SK-N-DZ (cell line): ENCODE measurements at places on chromosomes 16 and 17.

GRCh38 chr17:59311051-59311468, 20.4 kb upstream of the YPEL2 start:
- peak; percentile 78 for DNase-seq

DNA sequence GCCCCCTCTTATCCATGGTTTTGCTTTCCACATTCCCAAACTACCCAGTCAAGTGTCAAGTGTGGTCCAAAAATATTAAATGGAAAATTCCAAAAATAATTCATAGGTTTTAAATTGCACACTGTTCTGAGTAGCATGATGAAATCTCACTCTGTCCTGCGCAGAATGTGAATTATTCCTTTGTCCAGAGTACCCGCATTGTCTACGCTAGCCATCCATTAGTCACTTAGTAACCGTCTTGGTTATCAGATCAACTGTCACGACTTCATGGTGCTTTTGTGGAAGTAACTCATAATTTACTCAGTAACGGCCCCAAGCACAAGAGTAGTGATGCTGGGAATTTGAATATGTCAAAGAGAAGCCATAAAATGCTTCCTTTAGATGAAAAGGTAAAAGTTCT, 94.9 kb downstream of the SLC39A11 start:
- DNase-seq = peak; percentile 57

DNA sequence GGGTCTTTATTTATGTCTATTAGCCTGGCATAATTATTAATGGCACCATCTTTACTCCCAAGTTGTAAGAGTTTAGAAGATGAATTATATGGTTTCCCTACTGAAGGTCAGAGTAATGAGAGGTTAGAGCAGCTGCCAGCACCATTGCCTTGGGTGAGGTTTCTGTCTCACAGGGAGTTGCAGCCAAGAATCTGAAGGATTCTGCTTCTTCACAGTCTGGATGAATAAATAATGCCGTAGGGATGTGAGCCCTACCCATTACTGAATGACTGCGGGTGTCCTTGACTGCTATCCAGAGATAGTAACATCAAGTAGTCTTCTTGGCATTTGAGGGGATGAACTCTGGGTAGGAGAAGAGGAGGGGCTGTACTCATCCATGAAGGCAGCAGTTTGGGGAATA, 52.8 kb upstream of the SMIM36 start:
- DNase-seq = no peak

DNA sequence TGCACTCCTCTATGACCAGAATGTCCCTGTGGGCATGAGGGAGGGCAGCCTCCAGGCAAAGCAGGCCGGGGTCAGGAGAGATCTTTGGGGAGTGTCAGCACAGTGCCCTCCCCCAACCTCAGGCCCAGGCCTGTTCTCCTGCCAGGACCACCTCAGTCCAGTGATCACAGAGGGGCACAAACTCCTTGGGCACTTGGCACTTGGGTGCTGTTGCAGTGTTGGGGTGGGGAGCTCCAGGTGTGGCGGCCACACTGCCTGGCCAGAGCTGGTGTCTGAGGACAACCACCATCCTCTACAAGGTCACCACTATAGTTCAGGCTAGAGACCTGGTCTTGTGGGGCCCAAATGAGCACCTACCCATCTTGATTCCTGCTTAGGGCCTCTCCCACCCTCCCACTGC, 37.2 kb downstream of the SMPD3 start:
- DNase-seq = no peak

GRCh38 chr17:9937241-9937761, 32.2 kb upstream of the RCVRN start:
- DNase-seq = no peak

DNA sequence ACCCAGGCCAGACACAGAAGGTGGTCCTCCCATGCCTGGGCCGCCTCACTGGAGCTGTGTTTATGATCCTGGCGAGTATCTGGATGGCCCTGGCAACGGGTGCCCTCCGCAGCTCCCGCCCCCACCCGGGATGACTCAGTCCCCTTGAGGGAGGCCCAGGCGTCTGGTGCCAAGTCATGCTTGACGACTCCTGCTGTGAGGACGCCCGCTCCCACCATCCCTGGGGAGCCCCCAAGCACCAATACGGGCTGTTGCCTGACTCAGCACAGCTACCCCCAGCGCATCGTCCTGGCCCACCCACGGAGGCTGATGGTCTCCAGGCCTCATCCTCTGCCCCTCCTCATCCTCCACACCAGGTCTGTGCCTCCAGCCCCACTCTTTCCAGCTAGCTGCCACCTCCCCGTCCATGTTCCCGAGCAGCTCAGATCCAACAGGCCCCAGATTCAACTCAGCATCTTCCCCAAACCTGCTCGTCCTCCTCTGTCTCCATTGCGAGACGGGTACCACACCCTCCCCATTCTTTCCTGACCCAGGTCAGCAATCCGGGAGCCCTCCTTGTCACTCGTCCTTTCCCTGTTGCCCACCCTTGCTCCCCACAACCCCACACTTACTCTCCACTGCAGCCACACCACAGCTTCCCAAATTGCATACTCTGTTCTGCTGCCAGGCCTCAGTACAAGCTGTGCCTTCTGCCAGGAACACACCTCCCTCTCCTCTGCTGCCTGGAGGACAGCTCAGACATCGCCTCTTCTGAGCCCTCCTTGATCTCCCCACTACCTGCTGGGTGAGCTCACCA, 2.6 kb downstream of the CAMKK1 start:
- DNase-seq = peak; percentile 79

DNA sequence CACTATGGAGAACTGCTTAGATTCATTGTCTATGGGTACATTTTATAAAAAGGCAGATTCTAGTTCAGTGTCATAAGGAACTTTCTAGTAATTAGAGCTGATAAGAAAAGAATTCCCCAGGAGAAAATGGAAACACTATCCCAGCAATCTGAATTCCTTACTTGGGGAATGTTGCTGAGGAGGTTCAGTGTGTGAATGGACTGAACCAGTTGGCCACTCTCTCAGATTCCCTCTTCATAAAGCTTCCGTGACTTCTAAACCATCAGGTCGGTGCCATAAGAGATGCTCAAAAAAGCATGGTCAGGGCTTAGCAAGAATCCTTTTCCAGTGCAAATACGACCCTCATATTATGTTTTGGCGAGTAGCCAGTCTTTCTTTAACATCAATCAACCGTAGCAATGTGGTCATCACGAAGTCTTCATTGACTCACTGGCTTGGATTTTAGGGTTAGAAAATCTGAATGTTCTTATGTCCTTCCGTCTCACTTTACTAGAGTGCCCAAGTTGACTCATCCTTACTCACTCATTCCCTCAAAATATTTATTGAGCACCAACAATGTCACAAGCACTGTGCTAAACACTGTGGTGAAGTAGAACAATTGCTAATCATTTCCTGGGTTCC, 102.7 kb upstream of the HLF start:
- DNase-seq = no peak

- DNase-seq = no peak
Measured at GRCh38 chr16:19578378-19578971, 23.0 kb downstream of the VPS35L start.

DNA sequence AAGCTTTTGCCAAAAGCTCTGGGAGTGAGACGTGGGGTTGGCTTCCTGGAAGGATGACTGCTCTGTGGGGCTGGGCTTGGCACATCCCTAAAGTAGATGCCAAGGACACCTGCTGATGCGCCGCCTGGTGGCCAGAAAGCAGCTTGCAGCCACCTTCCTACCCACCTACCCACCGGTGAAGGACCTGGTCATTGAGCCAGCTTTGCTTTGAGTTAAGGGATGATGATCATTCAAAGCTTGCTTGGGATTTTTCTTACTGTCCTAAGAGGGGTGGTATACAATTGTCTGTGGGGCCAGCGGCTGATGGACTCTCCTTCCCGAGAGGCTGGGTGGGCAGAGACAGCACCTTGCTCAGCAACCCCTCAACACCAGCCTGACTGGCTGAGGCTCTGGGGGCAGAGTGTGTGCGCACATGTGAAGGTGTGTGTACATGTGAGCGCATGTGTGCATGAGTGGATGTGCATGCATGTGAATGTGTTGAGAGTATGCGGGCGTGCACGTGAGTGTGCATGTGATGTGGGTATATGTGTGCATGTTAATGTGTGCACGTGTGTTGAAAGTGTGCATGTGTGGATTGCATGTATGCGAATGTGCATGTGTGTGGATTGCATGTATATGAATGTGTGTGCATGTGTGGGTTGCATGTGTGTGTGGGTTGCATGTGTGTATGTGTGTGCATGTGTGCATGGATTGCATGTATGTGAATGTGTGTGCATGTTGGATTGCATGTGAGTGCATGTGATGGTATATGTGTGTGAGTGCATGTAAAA, 18.6 kb downstream of the C1QTNF1 start:
- DNase-seq = peak; percentile 52

DNA sequence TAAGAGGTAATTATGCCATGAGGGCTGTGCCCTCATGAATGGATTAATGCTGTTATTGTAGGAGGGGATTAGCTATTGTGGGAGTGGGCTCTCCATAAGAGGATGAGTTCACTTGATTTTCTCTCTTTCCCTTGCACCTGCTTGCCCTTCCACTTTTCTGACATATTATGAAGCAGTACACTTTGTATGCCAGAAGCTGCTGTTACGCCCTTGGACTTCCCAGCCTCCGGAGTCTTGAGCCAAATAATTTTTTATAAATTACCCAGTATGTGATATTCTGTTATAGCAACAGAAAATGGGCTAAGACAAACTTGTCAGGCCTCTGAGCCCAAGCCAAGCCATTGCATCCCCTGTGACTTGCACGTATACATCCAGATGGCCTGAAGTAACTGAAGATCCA, 38.4 kb downstream of the PSMD12 start:
- DNase-seq = no peak

- DNase-seq = no peak
Measured at GRCh38 chr16:84559311-84559932, 55.0 kb upstream of the MEAK7 start.

DNA sequence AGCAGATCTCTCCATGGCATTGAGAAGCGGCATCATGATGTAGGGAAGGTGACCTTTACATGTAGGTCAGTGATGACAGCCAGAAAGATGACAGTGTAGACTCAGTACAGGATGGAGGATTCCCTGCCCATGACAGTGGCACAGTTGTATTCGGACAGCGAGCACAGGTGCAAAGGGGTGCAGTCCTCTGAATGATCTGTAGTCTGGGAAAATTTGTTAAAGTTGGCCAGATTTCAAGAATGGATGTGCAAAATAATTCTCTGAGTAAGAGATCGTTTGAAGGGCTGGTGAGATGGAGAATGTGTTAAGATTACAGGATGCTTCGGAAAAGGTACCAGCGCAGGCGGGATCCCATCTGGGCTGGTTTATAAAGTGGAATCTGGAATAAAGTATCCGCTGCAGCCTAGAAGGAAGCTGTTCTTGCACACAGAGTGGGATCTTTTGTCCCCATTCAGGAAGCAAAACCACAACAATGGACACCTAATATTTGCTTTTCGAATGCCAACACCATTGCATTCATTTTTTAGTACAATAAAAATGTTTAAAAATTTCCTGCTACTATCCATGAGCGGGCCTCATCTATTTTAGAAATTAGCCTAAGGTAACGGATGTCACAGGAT, 101.2 kb downstream of the RPTOR start:
- no peak for DNase-seq
